CD4-positive, alpha-beta T cell (primary cell): ENCODE measurements at places on chromosomes 5 and 9.

DNA sequence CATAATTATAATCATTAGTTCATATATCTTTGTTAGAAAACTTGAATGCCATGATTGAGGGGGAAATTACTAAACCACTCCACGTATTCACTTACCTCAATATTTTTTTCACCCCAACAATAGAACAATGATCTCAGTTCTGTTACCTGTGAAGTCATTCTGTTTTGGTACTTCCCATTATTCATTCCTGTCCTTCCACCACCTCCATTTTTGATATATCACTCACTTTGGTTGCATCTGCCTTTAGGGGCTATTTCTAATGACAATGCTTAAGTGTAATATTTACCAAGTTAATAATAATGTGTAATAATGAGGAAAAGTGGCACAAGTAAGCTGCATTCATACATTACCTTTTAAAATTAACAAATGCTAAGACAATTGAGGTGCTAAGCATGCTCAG, 218.4 kb downstream of the SPATA31D1 start:
- DNase-seq, result no peak

GRCh38 chr5:66738136-66738535, 141.9 kb downstream of the MAST4 start:
- no peak for DNase-seq

GRCh38 chr9:70986984-70987383, 134.4 kb downstream of the TRPM3 start:
- DNase-seq, result no peak

- no peak for DNase-seq
Measured at GRCh38 chr9:27864644-27865438, 291.6 kb upstream of the C9orf72 start.

DNA sequence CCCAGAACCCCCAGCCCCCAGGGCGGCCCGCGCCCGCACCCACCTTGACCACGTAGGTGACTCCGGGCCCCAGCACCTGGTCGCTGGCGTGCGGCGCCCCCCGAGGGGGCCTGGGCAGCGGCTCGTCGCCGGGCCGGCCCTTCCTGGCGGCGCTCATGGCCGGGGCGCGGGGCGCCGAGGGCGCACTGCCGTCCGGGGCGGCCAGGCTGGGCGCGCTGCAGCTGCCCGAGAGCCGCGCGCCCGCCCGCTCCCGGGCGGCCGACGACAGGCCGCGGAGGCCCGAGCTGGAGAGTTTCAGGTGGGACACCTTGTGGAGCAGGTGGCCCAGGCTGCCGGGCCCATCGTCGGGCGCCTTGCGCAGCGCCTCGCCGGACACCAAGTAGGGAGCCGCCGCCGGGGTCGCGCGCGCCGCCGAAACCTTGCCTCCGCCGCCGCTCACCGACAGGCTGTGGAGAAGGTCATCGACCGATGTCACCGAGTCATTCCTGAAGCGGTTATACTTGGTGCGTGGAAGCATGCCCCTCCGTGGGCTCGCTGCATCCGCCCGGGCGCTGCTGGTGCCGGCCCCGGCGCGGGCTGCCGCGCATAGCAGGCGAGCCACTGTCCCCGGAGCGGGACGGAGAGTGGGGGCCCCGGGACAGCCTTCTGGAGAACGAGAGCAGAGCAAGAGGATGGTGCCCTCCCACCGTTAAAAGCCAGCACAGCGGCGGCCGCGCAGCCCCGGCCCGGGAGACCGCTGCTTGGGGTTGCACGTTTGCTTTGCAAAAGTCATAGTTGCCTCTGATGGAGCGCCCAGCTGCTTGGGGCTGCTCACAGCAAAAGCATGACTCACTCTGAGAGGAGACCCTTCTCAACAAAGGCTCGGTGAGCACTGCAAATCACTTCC, at the start of gene SHC3:
Gene SHC3 (minus strand): TSS at position 875 of the 886 bp plus-strand sequence. CDS start 358 bp downstream, at position 517.
- no peak for DNase-seq

DNA sequence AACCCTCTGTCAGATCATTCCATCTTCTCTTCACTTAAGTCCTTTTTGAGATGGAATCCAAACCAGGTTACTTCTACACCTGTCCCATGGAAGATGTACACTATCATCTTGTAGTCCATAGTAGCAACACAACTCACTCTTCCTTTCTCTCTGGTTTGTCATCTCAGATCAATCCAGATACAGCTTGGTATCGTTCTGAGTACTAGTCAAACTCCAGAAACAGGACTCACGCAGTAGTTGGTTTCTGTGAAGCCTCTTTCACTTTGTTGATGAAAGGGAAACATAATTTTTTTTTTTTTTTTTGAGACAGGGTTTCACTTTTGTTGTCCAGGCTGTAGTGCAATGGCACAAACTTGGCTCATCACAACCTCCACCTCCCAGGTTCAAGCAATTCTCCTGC, 484.0 kb downstream of the PRDM9 start:
- no peak for DNase-seq

GRCh38 chr9:123220127-123220526, 48.3 kb downstream of the STRBP start:
- DNase-seq, result no peak

GRCh38 chr5:105740242-105740641, 1930.5 kb downstream of the EFNA5 start:
- no peak for DNase-seq

GRCh38 chr5:120806202-120806601, 342.1 kb downstream of the PRR16 start:
- DNase-seq, result no peak

GRCh38 chr9:12784461-12785259, 9.8 kb downstream of the LURAP1L start:
- no peak for DNase-seq

- no peak for DNase-seq
Measured at GRCh38 chr9:121261107-121261460, 6.9 kb upstream of the GSN start.

- DNase-seq, result no peak
Measured at GRCh38 chr5:95760273-95761191, 29.4 kb downstream of the RHOBTB3 start.

- DNase-seq, result no peak
Measured at GRCh38 chr9:14616188-14616982, 76.8 kb downstream of the ZDHHC21 start.

DNA sequence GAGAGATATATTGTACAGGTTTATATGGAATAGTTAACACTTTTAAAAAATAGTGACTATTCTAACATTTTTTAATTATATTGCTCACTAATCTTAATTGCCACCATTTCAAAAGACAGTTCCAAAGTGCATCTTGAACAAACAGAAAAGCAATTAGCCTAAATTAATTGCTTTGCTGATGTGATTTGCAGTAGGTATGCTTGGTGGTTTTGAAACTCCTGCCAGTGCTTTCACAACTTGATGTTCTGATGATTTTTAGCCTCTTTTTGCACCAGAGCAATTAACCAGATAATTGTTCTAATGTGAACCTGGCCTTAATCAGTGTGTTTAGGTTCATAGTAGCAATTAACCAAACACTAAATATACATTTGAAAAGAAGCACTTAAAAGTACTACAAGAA, 207.6 kb downstream of the FBXL17 start:
- DNase-seq, result no peak

GRCh38 chr5:34039398-34040157, 3.4 kb downstream of the C1QTNF3 start:
- DNase-seq, result no peak

DNA sequence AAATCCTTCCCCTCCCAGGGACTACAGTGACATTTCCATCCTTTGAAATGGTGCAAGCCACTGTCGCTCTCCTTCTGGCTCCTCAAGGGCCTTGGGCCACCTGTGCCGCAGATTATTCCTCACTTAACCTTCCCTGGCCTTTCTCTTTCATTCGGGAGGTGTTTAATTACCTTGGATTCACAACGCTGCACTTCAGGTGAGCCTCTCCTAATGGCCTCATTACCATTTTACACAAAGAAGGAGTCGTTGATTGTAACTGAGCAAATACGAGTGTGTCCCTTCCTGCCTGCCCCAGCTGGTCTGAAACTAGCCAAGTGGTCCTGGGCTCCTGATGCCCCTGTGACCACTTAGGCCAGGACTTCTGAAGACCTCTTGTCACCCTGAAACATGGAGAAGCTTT, 205.0 kb downstream of the CRB2 start:
- no peak for DNase-seq

GRCh38 chr5:91038180-91038808, 344.8 kb downstream of the ARRDC3 start:
- DNase-seq, result no peak

DNA sequence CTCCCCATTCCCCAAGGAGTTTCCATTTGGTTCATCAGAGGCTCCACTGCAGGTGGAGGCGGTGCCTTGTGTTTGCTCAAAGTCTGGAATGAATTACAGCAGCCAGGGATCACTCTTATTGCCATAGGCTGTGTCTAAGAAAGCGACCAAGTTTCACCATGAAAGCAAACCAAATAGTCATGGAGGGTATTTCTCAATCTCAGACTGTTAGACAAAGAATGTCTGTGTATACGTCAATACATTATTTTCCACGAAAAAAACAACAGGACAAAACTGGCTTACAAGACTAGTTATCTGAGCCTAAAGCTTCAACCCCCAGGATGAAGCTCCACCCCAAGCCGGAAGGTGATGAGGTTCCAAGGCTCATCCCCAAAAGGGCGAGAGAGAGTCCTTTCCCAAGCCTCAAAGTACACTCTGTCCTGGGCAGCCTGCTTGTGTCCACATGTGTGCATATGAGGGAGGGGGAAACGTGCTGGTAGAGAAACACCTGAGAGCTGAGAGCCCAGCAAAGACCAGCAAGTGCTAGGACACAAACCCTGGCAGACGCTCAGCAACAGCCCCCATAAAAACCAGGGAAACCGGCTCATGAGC, 4.3 kb downstream of the B4GALT1 start:
- no peak for DNase-seq

- DNase-seq, result no peak
Measured at GRCh38 chr5:110957934-110958333, 113.6 kb upstream of the TSLP start.

- no peak for DNase-seq
Measured at GRCh38 chr9:12759761-12760160, 15.1 kb upstream of the LURAP1L start.

DNA sequence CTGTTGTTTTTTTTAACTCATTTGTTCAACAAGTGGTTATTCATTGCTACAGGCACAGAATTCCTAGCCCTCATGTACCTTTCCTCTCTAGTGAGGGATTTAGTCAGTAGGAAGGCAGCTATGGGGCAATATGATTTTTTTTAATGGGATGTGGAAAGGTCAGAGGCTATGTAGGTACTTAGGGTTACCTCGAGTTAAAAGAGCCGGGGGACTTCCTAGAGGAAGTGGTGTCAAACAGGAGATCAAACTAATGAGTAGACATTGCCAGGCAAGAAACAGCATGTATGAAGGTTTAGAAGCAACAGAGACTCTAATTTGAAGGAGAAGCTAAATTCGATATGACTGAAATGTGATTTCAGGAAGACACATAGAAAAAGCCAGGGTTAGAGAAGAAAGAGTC, 50.7 kb downstream of the ITGA2 start:
- no peak for DNase-seq

- no peak for DNase-seq
Measured at GRCh38 chr9:23587903-23588302, 238.1 kb downstream of the ELAVL2 start.

DNA sequence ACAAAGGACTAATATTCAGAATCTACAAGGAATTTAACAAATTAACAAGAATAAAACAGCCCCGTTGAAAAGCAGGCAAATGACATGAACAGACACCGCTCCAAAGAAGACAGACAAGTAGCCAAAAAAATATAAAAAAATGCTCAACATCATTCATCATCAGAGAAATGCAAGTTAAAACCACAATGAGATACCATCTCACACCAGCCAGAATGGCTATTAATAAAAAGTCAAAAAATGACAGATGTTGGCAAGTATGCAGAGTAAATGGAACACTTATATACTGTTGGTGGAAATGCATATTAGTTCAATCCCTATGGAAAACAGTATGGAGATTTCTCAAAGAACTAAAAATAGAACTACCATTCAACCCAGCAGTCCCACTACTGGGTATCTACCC, 302.7 kb upstream of the RGMB start:
- no peak for DNase-seq
